ENCODE measurements at places on chromosomes 13 and 19.

DNA sequence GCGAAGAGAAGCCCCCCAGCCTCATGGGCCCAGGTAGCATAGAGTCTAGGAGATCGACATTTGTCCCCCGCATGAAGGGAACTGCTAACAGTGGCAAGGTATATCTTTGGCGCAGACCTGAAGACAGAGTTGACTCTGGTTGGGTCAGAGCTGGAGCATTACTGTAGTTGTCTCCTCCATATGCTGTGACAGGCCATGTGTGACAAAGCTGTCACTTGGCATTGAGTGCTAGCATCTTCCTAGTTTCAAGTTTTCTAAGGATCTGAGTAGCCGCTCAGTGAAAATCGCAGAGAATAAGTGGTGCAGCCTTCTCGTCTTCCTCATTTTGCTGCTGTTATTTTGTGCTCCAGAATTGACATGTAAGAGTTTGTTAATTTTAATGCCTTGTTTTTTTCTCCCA is 189.4 kb upstream of the RNF113B start:
- DNase-seq: no peak

- no peak for DNase-seq
Measured at GRCh38 chr19:10946958-10947657, 13.7 kb upstream of the SMARCA4 start.

DNA sequence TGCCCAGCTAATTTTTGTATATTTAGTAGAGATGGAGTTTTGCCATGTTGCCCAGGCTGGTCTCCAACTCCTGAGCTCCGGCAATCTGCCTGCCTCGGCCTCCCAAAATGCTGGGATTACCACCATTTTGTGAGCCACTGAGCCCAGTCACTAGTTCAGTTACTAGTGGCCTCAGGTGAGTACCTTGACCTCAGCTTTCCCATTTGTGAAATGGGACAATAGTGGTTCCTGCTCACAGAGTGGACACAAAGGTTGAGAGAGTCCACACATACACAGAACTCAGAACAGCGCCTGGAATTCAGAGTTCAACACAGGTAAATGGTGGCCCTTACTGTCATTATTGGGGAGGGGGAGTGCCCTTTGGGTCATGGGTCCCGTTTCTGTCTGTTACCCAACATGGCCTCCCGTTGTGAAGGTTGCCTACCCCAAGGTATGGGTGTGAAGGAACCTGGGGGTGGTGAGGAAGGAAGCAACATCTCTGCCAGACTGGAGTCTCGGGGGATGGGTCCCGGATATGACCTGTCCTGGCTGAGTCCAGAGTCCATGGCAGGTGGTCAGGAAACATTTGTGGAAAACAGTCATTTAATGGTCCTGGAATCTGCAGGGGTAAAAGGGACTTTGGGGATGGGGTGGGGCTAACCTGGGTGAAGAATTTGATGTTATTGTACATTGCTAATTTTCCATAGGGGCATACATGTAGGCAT is 11.7 kb upstream of the IRGC start:
- no peak for DNase-seq

DNA sequence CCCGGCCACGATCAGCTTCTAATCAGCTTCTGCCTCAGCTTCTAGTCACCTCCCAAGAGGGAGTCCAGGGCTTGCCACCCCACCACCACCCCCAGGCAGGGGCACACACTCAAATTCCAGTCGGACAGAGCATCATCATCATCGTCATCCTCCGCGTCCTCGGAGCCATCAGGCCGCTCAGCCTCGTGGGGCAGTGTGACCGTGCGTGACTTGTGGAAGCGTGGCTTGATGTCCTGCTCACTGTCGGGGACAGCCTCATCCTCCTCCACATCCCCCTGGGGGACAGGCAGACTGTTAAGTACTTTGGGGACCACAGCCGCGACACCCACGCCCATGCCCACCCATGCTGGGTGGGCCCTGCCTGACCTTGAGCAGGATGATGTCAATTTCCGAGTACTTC is 12.5 kb downstream of the TNPO2 start:
- DNase-seq: no peak

GRCh38 chr19:10646456-10647159 is 7.5 kb upstream of the ILF3 start:
- no peak for DNase-seq

- no peak for DNase-seq
Measured at GRCh38 chr13:114258589-114258988, 22.8 kb upstream of the UPF3A start.

- no peak for DNase-seq
Measured at GRCh38 chr19:35555301-35556005, 8.0 kb downstream of the ATP4A start.
